ENCODE measurements at places on chromosomes 11 and 22.

GRCh38 chr11:132445859-132446291 is 1075.5 kb downstream of the NTM start:
- H3K4me3 ChIP-seq: no peak overlapping the region
- no peaks in the 10 kb centered on the region for H3K27me3 ChIP-seq
- H3K4me1 ChIP-seq: no peaks in the 10 kb centered on the region
- H3K27ac ChIP-seq: no peak overlapping the region
- no peak for DNase-seq
- H3K36me3 ChIP-seq: no peaks in the 10 kb centered on the region

GRCh38 chr22:23263651-23264555 is 83.6 kb downstream of the BCR start:
- no peak for DNase-seq
- no peak overlapping the region for H3K27ac ChIP-seq
- H3K4me3 ChIP-seq: no peak overlapping the region

DNA sequence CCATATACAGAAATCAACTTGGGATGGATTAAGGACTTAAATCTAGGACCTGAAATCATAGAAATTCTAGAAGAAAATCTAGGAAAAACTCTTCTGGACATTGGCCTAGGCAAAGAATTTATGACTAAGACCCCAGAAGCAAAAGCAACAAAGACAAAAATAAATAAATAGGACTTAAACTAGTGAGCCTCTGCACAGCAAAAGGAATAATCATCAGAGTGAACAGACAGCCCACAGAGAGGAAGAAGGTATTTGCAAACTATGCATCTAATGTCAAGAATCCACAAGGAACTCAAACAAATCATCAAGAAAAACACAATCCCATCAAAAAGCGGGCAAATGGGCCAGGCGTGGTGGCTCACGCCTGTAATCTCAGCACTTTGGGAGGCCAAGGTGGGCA is 32.4 kb downstream of the TTC28 start:
- H3K4me3 ChIP-seq: no peak overlapping the region
- no peak for DNase-seq
- no peaks in the 10 kb centered on the region for H3K27me3 ChIP-seq
- no peaks in the 10 kb centered on the region for H3K36me3 ChIP-seq

DNA sequence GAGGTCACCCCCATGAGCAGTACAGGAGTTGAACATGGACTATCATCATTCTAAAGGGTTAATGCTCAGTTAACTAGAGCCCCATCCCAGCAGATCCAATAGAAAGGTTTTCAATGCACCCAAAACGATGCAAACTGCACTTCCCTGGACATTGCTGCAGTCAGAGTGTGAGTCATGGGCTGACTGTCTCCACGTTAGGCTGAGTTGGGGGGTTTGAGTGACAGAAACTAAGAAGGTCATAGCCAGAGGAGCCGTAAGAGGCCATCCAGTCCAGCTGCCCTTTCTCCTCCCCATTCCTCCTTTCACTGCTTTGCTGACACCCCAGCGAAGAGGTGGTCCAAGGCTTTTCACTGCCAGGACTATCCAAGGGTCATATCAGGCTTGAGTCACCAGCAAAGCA is 10.5 kb upstream of the OR2AT4 start:
- no peaks in the 10 kb centered on the region for H3K36me3 ChIP-seq
- no peaks in the 10 kb centered on the region for H3K4me1 ChIP-seq
- no peaks in the 10 kb centered on the region for H3K27me3 ChIP-seq

- DNase-seq: no peak
- H3K27me3 ChIP-seq: no peaks in the 10 kb centered on the region
Measured at GRCh38 chr22:42174062-42174461, 43.5 kb upstream of the CYP2D6 start.

DNA sequence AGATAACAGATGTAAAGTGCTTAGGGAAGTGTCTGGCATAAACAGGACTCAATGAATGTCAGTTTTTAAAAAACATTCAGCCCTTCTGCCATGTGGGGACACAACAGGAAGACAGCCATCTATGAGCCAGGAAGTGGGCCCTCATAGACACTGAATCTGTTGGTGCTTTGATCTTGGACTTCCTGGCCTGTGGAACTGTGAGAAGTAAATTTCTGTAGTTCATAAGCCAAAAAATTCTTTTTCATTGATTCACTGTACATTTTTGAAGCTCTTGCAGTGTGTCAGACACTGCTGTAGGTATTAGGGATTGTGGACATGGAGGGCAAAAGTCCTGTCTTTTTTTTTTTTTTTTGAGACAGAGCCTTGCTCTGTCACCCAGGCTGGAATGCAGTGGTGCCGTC is 188.6 kb downstream of the HIPK3 start:
- no peak overlapping the region for H3K4me3 ChIP-seq
- H3K27me3 ChIP-seq: no peaks in the 10 kb centered on the region
- H3K36me3 ChIP-seq: no peaks in the 10 kb centered on the region
- H3K4me1 ChIP-seq: no peaks in the 10 kb centered on the region
- H3K27ac ChIP-seq: no peak overlapping the region
- DNase-seq: no peak

- DNase-seq: no peak
- H3K4me1 ChIP-seq: peaks cover 20% of the 10 kb centered on the region
- no peaks in the 10 kb centered on the region for H3K36me3 ChIP-seq
Measured at GRCh38 chr11:69171476-69172240, 15.9 kb downstream of the SMIM38 start.

- DNase-seq: no peak
- 0 out of 2 replicates have a peak, but pooled peaks cover 4% of the 10 kb centered on the region for H3K27me3 ChIP-seq
- no peak overlapping the region for H3K27ac ChIP-seq
- H3K4me1 ChIP-seq: peaks cover 9% of the 10 kb centered on the region
- no peaks in the 10 kb centered on the region for H3K36me3 ChIP-seq
Measured at GRCh38 chr11:72599325-72600117, 74.7 kb downstream of the PDE2A start.

DNA sequence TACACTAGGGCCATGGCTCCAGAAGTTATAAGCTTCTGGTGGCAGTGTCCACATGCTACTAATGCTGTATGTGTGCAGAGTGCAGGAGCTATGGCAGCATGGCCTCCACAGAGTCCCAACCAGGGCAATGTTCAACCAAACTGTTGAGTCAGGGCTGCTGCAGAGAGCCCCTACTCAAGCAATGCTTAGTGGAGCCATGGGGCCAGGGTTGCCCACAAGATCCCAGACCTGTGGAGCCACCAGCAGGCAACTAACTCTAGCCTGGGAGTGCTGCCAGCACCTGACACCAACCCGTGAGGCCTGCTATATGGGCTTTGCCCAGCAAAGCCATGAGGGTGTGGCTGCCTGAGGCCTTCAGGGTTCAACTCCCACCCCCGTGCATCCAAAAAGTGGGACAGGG is 655.2 kb downstream of the TBC1D22A start:
- no peaks in the 10 kb centered on the region for H3K36me3 ChIP-seq
- no peak for DNase-seq
- H3K4me3 ChIP-seq: no peak overlapping the region
- H3K27me3 ChIP-seq: no peaks in the 10 kb centered on the region

GRCh38 chr11:111179184-111179910 is 66.2 kb upstream of the POU2AF2 start:
- H3K4me3 ChIP-seq: no peak overlapping the region
- H3K36me3 ChIP-seq: no peaks in the 10 kb centered on the region
- no peaks in the 10 kb centered on the region for H3K27me3 ChIP-seq
- no peak for DNase-seq

- 0 out of 2 replicates have a peak, but pooled peaks cover 7% of the 10 kb centered on the region for H3K27me3 ChIP-seq
- DNase-seq: no peak
- H3K36me3 ChIP-seq: no peaks in the 10 kb centered on the region
Measured at GRCh38 chr11:10693509-10694081, at the start of gene IRAG1. TSS of gene IRAG1 (minus strand) at chr11:10693755. CDS start at chr11:10693602, 153 bp downstream.

DNA sequence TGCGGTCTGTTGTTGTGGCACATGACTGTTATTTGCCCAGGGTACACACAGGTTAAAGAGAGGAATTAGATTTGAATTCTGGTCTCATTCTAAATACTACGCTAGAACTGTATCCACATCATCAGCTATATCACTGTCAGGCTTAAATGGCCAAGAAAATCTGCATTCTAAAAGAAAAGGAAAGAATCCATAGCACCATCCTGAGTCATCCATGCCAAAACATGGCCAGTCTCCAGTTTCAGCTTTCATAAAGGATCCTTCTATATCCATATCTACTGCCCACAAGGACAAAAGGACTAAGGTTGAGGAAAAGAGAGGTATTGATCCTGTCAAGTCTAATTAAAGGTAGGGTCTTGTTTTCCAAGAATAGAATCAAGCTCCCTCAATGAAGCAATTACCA is 73.6 kb upstream of the GDPD4 start:
- no peak for DNase-seq
- H3K4me1 ChIP-seq: no peaks in the 10 kb centered on the region
- peaks cover 6% of the 10 kb centered on the region for H3K36me3 ChIP-seq

GRCh38 chr11:130109386-130109785 is 39.7 kb downstream of the APLP2 start:
- DNase-seq: no peak
- H3K27ac ChIP-seq: no peak overlapping the region
- no peak overlapping the region for H3K4me3 ChIP-seq
- no peaks in the 10 kb centered on the region for H3K27me3 ChIP-seq
- H3K36me3 ChIP-seq: no peaks in the 10 kb centered on the region

DNA sequence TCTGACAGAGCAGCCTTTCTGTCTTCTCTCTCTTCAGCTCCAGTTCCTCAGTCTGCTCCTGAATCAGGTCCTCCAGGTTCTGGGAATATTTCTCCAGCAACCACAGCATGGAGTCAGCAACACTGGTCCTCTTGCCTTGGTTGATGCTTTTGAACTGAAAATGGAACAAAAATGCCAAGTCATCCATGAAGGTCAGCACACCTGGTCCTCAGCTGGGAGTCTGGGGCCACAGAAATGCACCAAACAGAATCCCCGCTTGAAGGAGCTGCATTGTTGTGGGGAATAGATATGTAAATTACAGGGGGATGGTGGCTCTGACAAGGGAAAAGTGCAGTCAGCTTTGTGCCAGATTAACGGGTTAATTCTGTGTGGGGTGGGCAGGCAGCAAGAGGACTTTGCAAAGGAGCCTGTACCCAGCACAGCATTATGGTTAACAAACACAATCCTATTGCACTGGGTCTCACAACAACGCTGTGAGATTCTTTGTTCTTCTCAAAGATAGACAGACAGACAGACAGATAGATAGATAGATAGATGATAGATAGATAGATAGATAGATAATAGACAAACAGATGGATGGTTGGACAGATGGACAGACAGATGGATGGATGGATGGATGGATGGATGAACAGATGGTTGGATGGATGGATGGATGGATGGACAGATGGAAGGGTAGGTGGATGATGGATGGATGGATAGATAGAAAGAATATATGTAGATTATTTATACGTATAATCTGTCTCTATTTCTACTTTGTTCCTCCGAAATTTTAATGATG is 33.8 kb upstream of the LRRC32 start:
- peaks cover 16% of the 10 kb centered on the region for H3K4me1 ChIP-seq
- H3K27me3 ChIP-seq: no peaks in the 10 kb centered on the region
- H3K36me3 ChIP-seq: no peaks in the 10 kb centered on the region

- peaks cover 10% of the 10 kb centered on the region for H3K4me1 ChIP-seq
- no peak overlapping the region for H3K4me3 ChIP-seq
- H3K27ac ChIP-seq: no peak overlapping the region
Measured at GRCh38 chr11:62850911-62851806, 11.8 kb upstream of the WDR74 start.

DNA sequence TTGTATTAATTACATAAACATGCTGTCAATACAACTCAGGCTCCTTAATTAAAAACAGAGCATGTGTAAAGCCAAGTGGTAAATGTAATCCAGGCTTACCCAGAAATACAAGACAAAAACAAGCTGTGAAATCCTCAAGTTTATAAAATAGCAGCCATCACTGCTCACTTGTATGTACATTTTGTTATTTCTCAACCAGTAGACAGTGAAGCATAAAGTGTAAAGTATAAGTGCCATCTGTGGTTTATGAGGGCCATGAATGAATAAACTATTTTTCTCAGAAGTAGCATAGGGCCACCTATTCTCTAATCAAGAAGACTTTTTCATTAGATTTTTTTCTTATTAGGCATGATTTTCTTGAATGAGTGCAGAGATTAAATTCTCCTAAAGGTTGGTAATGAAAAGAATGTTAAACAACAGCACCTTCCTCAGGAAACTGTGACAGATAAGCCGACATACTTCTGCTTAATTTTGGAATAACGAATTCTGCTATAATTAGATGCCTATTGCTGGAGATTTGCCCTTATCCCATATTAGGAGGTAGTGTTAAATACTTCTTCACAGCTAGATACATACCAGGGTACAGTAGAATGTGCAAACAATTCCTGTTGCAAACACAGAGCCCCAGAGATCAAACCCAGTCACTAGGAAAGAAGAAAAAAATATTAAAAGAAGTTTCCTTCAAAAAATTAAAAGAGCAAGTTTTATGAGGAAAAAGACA is 13.0 kb downstream of the SLC5A12 start:
- no peaks in the 10 kb centered on the region for H3K27me3 ChIP-seq
- no peak overlapping the region for H3K4me3 ChIP-seq

DNA sequence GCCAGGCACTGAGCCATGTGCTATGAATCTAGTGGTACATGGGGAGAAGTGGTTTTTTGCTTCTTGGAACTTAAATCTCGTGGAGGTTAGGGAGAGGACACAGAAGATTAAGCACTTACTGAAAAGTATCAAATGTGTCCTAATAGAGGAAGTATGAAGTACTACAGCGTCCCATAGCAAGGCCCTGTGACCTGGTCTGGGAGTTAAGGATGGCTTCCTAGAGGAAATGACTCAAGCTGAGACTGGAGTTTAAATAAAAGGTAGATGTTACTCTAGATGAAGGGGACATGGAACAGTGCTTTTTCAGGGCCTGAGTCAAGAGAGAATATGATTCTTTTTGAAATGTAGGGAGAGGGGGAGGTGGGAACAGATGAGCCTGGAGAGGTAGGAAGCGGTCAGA is 202.9 kb downstream of the GRIK4 start:
- no peak for DNase-seq
- no peaks in the 10 kb centered on the region for H3K36me3 ChIP-seq
- no peak overlapping the region for H3K27ac ChIP-seq
- no peak overlapping the region for H3K4me3 ChIP-seq
- H3K27me3 ChIP-seq: no peaks in the 10 kb centered on the region
- peaks cover 6% of the 10 kb centered on the region for H3K4me1 ChIP-seq

GRCh38 chr22:19730655-19731360 is 7.5 kb downstream of the GP1BB start:
- peak overlapping the region; percentile 44 for H3K4me3 ChIP-seq
- H3K4me1 ChIP-seq: peaks cover 19% of the 10 kb centered on the region
- no peaks in the 10 kb centered on the region for H3K36me3 ChIP-seq
- H3K27ac ChIP-seq: no peak overlapping the region
- peak; percentile 92 for DNase-seq
- H3K27me3 ChIP-seq: no peaks in the 10 kb centered on the region

GRCh38 chr11:59186130-59186594 is 14.2 kb downstream of the DTX4 start:
- peaks cover 27% of the 10 kb centered on the region for H3K4me1 ChIP-seq
- DNase-seq: peak; percentile 45
- no peaks in the 10 kb centered on the region for H3K27me3 ChIP-seq
- H3K36me3 ChIP-seq: peaks cover 57% of the 10 kb centered on the region

DNA sequence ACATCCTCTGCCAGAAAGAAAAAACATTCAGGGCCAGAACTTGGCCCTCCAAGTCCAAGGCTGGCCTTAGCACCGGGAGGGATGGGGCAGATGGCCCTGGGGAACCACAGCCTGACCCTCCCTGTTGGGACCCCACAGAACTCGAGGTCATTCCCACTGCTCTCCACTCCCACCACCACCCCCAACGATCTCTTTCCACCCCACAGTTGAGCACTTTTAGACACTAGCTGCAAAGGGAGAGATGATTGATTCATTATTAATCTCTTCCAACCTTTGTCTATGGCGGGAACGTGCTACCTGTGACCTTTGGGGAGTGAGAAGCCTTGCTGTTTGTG is 869.7 kb downstream of the BRD1 start:
- no peaks in the 10 kb centered on the region for H3K4me1 ChIP-seq
- DNase-seq: no peak
- no peaks in the 10 kb centered on the region for H3K36me3 ChIP-seq

- no peaks in the 10 kb centered on the region for H3K27me3 ChIP-seq
- no peaks in the 10 kb centered on the region for H3K36me3 ChIP-seq
- H3K27ac ChIP-seq: no peak overlapping the region
Measured at GRCh38 chr22:38126928-38127668, 16.6 kb upstream of the BAIAP2L2 start.

Measured in SJCRH30 (cell line).